ENCODE measurements at places on chromosomes 3 and 15. TPM values are rescaled to one million over a fixed set of nuclear protein-coding genes. Genes with fewer than 3 reads are reported as not detected.

DNA sequence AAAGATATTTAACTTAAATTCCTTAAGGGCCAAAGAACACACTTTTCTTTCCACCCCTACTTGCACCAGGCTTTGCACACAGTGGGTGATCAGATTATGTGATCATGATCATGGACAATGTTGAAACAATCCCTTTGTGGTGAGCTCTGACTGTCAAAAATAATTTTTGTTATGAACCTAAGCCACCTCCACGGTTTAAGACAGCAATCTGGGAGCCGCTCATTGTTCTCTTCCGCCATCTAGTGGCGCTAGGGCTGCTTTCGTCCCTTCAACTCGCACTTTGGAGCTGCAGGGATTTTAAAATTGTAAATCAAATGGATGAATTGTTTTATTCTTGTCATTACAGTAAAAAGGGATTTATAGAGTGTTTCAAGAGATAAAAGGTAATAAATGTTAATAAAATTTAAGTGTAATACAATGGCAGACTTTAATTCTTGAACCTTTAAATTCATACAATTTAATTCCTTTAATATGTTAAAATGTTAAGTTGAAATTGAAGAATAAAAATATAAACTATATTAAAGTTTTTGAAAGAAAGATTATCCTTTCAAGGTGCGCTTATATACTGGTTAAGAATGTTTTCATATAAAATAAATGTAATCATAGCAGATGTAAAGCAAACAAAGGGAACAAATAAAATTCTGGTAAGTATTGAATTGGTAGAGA lies 45.3 kb upstream of the ARL6 start:
- peak; percentile 82 for DNase-seq

GRCh38 chr3:109683746-109684145 lies 346.4 kb upstream of the DPPA4 start:
- no peak for DNase-seq

The DAZL gene
- not detected for total RNA-seq

DNA sequence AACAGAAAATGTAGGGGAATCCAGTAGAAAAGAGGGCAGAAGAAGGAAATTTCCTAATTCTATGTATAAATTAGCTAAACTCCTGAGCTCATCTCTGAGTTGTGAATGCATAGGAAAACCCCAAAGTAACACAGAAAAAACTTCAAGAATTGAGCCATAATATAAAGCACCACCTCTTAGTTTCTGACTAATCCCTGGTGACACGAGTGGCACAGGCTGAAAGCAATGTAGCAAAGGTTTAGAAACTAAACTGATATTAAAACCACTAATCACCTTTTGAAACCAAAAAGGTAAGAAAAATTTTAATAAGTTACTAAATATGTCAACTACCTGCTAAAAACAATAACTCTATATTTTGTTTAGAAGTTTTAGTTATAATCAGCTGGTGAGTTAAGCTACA lies 255.6 kb upstream of the NECTIN3 start:
- no peak for DNase-seq

Measured in muscle of leg (tissue), 16 donors.